ENCODE measurements at places on chromosomes 16 and 17.

DNA sequence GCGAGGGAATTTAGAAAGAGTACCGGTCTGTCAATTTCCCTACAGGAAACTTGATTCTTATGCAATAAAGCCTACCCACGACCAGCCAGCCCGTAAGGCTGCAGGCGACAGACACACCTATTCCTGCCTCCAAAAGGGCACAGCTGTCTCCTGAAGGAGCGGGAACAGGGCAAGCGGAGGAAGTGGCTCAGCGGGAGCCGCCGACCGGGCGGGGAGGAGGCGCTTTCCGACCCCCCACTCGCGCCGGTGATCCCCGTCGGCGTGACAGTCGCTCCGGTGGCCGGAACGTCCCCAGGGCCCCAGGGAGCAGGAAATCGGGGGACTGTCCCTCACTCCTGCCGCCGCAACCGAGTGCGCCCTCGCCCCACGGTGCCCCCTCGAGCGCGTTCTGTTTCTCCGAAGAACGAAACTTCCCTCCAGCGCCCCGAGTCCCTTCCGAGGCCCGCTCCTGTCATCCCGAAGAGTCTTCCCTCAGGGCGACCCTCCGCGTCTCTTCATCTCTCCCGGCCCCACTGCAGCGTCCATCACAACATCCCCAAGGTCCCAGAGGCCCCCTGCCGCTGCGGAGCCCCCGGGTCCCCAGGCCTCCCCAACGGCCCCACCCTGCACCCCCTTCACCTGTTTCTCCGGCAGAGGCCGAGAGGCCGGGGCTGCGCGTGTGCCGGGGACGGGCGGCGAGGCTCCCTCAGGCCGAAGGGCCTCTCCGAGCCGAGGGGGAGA is 421 bp downstream of the STAT3 start:
- DNase-seq: peak; percentile 25

DNA sequence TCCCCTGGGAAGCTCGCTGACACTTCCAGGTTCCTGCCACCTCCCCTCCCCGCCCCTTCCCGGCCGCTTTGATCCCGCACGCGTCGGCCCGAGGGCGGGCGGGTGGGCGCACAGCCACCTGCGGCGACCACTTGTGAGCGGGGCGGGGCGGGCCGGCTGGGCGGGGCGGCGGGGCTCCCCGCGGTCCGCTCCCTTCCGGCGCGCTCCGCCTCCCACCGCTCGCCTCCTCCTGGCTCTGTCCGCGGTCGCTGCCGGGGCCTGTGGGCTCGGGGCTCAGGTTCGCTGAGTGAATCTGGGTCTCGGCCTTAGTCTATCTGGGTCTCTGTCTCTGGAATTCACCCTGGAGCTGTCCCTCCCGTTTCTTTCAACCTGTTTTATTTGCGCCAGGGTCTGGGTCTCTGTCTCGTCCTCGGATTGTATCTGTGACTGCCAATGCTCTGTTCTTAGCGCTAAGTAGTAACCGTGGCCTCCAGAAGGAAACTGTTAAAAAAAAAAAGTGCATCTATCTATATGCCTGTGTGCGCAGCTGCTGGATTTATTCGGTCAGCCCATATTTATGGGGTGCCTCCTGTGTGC is 2.7 kb upstream of the HES7 start:
- DNase-seq: peak; percentile 55

GRCh38 chr17:32998111-32998886 is 6.7 kb downstream of the SPACA3 start:
- peak; percentile 43 for DNase-seq

DNA sequence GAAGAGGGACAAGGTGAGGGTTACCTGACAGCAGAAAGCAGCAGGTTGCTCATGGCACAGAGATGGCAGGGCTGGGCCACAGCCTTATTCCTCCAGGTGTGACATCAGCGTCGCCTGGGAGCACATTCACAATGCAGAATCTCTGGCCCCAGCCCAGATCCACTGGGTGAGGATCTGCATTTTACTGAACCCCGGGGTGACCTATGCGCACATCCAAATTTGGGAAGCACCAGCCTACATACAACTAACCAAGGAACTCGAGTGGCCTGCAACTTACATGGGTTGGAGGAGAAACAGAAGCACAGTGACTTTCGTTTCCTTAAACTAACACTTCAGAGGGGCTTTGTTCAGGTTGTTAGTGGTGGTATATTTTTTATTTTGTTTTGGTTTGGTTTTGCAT is 17.6 kb downstream of the CPPED1 start:
- DNase-seq: no peak

DNA sequence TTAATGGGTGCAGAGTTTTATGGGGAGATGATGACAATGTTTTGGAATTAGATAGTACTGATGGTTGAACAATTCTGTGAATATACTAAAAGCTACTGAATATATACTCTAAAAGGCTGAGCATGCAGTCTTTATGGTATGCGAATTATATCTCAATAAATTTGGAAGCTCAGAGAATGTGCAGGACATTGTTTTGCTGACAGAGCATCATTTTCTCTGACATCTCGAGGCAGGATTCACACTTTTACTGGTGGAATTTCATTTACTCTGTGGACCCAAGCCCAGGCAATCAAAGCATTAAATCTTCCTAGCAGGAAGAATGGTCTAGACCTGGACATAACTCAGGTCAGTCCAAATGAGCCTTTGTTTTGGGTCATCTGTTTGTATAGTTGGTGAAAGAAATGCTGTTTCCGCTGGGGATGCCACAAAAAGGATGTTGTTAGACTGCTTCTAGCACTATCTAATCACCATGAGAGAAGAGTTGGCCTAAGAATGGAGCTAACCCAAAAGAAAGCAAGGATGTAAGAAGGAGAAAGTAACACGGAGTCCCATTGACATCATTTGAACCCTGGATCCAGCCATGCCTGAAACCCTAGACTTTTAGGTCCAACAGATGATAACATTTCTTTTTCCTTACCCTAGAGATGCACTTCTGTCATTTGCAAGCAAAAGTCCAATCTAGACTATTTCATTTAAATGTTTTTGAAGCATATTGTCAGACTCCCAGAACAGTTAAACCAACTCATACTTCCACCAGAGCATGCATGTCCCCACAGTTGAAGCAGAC is 18.8 kb upstream of the USP10 start:
- DNase-seq: no peak

- no peak for DNase-seq
Observed at GRCh38 chr17:56083475-56083874, 69.8 kb upstream of the ANKFN1 start.

All from T-helper 1 cell (primary cell).